Heart right ventricle (tissue), 16 donors: ENCODE measurements at places on chromosomes 7 and 10.
A peak's percentile ranks its signal among the peaks of the same experiment; 100 is the strongest.

DNA sequence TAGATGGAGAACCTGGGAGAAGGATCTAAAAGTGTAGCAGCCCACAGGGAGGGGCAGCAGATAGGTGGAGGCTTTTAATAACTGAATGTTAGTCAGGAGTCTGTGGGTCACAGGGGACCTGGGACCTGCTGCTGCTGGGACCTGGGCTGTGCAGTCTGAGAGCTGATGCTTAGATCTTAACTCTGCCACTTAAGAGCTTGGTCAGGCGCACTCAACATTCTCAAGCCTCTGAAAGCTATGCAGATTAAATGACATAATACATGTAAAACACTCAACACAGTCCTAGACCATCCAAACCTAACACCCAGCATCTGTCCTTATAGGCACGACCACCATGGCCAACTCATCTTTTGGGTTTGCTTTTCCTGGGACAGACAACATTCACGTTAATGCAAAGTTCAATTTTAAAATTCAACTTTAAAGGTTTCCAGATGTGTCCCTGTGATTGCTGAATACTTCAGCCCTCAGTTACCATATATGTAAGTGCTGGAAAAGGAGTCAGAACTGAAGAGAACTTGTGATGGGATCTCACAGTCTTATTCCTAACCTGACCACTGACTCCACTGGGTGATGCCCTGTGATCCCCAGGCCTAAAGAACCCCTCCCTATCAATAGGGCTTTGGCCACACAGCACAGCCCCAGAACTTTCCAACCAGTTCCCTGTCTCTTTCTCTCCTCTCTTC is 321.0 kb downstream of the PLXNA4 start:
- peaks cover 7% of the 10 kb centered on the region for H3K4me1 ChIP-seq
- DNase-seq, result no peak

GRCh38 chr7:116782177-116782711 is 80.1 kb upstream of the CAPZA2 start:
- H3K4me1 ChIP-seq, result no peaks in the 10 kb centered on the region
- H3K4me3 ChIP-seq, result no peak overlapping the region
- DNase-seq, result no peak
- no peak overlapping the region for H3K27ac ChIP-seq

- peaks cover 6% of the 10 kb centered on the region for H3K4me1 ChIP-seq
- H3K4me3 ChIP-seq, result no peak overlapping the region
- DNase-seq, result no peak
- no peaks in the 10 kb centered on the region for H3K27me3 ChIP-seq
These were observed 36.1 kb upstream of the ZNF518A start for GRCh38 chr10:96093948-96094347.

GRCh38 chr10:43117777-43118583 is 20.3 kb upstream of the CSGALNACT2 start:
- H3K36me3 ChIP-seq, result no peaks in the 10 kb centered on the region
- no peaks in the 10 kb centered on the region for H3K27me3 ChIP-seq
- H3K27ac ChIP-seq, result no peak overlapping the region
- DNase-seq, result no peak
- peaks cover 10% of the 10 kb centered on the region for H3K4me1 ChIP-seq
- H3K4me3 ChIP-seq, result no peak overlapping the region

- no peak overlapping the region for H3K27ac ChIP-seq
- H3K36me3 ChIP-seq, result no peaks in the 10 kb centered on the region
- H3K4me1 ChIP-seq, result no peaks in the 10 kb centered on the region
- DNase-seq, result no peak
- H3K27me3 ChIP-seq, result peaks cover 6% of the 10 kb centered on the region
These were observed 40.4 kb upstream of the SHH start for GRCh38 chr7:155852426-155853301.

- DNase-seq, result peak; percentile 33
- peaks cover 11% of the 10 kb centered on the region for H3K4me1 ChIP-seq
- H3K27me3 ChIP-seq, result no peaks in the 10 kb centered on the region
- no peaks in the 10 kb centered on the region for H3K36me3 ChIP-seq
These were observed 61.2 kb downstream of the NEURL1 start for GRCh38 chr10:103554488-103555324.

DNA sequence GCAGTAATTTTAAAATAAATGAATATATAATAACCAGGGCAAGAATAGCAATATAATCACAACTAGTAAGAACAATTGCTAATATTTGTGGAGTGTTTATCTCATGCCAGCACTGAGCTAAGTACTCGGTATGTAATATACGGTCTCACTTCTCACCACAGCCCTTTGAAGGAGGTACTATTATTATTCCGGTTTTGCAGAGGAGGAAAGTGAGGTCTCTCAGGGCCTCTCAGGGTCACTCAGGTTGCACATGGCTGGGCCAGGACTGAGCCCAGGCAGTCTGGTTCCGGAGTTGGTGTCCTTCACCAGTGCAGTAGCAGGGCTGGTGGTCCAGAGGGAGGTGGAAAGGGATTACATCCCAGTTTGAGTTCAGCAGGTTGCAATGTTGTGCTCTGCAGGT is 80.9 kb downstream of the CHN2 start:
- H3K27ac ChIP-seq, result no peak overlapping the region
- no peaks in the 10 kb centered on the region for H3K36me3 ChIP-seq
- H3K27me3 ChIP-seq, result no peaks in the 10 kb centered on the region
- DNase-seq, result no peak

GRCh38 chr7:46630031-46630430 is 709.0 kb upstream of the IGFBP3 start:
- no peaks in the 10 kb centered on the region for H3K4me1 ChIP-seq
- no peak for DNase-seq
- H3K27me3 ChIP-seq, result no peaks in the 10 kb centered on the region

GRCh38 chr7:112748381-112748780 is 41.8 kb downstream of the TMEM168 start:
- peaks cover 6% of the 10 kb centered on the region for H3K4me1 ChIP-seq
- H3K36me3 ChIP-seq, result no peaks in the 10 kb centered on the region
- no peak overlapping the region for H3K4me3 ChIP-seq
- no peak overlapping the region for H3K27ac ChIP-seq
- H3K27me3 ChIP-seq, result no peaks in the 10 kb centered on the region
- DNase-seq, result no peak

DNA sequence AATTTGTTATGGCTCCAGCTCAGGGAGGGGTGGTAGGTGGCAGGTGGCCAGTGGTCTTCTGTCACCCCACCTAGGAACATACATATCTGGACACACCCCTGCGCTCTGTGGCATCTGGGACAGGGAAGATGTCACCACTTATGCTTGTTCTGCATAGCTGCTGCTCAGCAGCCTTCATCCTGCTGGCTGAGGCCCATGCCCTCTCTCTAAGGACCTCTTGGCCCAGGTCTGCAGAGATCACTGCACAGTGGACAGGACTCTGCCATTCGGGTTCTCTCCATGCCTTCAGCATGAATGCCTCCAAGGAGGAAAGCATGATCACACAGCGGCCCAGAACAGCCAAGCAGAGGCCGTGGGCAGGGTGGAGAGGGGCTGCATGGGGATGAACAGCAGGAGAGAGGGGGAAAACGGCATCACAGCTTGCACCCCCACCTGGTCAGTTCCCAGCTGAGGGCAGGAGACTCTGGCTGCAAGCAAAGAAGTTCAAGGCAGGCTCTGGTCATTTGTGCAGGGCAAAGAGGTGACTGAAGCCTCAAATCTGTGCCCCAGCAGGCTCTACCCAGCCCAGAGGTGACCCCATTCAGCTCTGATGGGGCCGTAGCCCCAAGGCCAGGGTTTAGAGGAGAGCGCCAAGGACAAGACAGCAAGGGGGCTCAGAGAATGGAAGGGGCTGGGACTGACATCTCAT is 47.8 kb upstream of the GDF10 start:
- DNase-seq, result no peak
- H3K27me3 ChIP-seq, result peaks cover 22% of the 10 kb centered on the region
- peaks cover 16% of the 10 kb centered on the region for H3K4me1 ChIP-seq
- H3K27ac ChIP-seq, result no peak overlapping the region
- H3K36me3 ChIP-seq, result no peaks in the 10 kb centered on the region

DNA sequence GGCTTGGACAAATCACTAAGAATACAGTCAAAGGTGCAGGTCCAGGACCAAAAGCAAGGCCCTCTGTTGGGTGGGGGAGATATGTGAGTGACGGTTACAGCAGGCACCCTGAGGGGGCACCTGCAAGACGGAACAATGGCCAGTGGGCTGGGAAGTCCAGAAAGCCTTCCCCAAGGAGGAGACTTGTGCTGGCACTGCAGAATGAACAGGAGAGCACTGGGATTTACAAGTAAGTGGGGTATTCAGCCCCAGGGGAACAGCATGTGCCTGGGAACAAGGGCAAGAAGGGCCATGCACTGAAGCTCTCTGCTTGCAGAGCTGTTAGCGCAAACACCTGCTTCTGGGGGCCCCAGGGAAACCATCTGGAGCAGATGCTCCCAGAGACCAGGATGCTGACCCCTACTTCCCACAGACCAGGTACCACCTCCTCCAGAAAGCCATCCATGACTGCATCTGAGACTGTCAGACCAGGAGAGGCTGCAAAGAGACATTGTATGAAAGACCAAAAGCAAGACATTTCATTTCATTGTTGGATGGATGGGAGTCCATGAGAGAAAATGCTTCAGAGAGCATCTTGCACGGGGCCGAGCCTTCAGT is 24.6 kb upstream of the ZMIZ1 start:
- no peaks in the 10 kb centered on the region for H3K36me3 ChIP-seq
- DNase-seq, result no peak
- H3K27me3 ChIP-seq, result no peaks in the 10 kb centered on the region
- no peaks in the 10 kb centered on the region for H3K4me1 ChIP-seq

- peaks cover 29% of the 10 kb centered on the region for H3K4me1 ChIP-seq
- DNase-seq, result peak; percentile 82
- H3K27me3 ChIP-seq, result no peaks in the 10 kb centered on the region
- H3K4me3 ChIP-seq, result no peak overlapping the region
- H3K27ac ChIP-seq, result peak overlapping the region; percentile 67
- H3K36me3 ChIP-seq, result no peaks in the 10 kb centered on the region
These were observed 23.8 kb upstream of the IFIT2 start for GRCh38 chr10:89278034-89278535.

GRCh38 chr10:99555825-99556523 is 23.2 kb downstream of the NKX2-3 start:
- H3K27ac ChIP-seq, result no peak overlapping the region
- H3K4me3 ChIP-seq, result no peak overlapping the region
- no peaks in the 10 kb centered on the region for H3K36me3 ChIP-seq
- DNase-seq, result no peak

GRCh38 chr10:21173802-21174714 is 276.9 kb upstream of the NEBL start:
- H3K27me3 ChIP-seq, result peaks cover 17% of the 10 kb centered on the region
- peak; percentile 29 for DNase-seq
- no peaks in the 10 kb centered on the region for H3K36me3 ChIP-seq
- H3K4me3 ChIP-seq, result peak overlapping the region; percentile 58

- no peaks in the 10 kb centered on the region for H3K36me3 ChIP-seq
- H3K27me3 ChIP-seq, result no peaks in the 10 kb centered on the region
- no peak overlapping the region for H3K4me3 ChIP-seq
- no peak for DNase-seq
- H3K4me1 ChIP-seq, result no peaks in the 10 kb centered on the region
- H3K27ac ChIP-seq, result no peak overlapping the region
These were observed 12.5 kb upstream of the KLHL7 start for GRCh38 chr7:23093111-23093510.

- H3K4me3 ChIP-seq, result no peak overlapping the region
- no peaks in the 10 kb centered on the region for H3K36me3 ChIP-seq
- no peak overlapping the region for H3K27ac ChIP-seq
- H3K4me1 ChIP-seq, result no peaks in the 10 kb centered on the region
- no peaks in the 10 kb centered on the region for H3K27me3 ChIP-seq
These were observed 54.7 kb upstream of the NMT2 start for GRCh38 chr10:15223174-15223573.

DNA sequence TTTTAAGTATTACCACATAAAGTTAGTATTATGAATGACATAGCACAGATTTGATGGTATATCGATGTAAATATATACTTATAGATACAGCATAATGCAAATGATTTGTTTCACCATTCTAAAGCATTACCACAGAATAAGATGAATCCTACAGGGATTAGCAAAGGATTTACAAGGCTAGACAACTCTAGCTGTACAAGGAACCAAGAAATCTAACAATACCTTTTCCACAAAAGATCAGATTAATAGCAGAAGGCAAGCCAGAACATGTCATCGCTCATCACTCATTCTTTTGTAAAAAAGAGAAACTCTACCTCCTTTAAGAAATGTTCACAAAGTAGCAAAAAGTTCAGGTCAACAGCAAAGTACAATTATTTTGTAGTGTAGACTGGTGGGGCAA is 105.1 kb upstream of the ANK3 start:
- no peaks in the 10 kb centered on the region for H3K4me1 ChIP-seq
- H3K4me3 ChIP-seq, result no peak overlapping the region
- no peaks in the 10 kb centered on the region for H3K36me3 ChIP-seq
- no peaks in the 10 kb centered on the region for H3K27me3 ChIP-seq

- peaks cover 45% of the 10 kb centered on the region for H3K36me3 ChIP-seq
- H3K4me1 ChIP-seq, result peaks cover 10% of the 10 kb centered on the region
- no peaks in the 10 kb centered on the region for H3K27me3 ChIP-seq
- DNase-seq, result no peak
These were observed 12.0 kb downstream of the IFRD1 start for GRCh38 chr7:112462236-112462635.

- no peaks in the 10 kb centered on the region for H3K27me3 ChIP-seq
- no peaks in the 10 kb centered on the region for H3K36me3 ChIP-seq
- H3K4me1 ChIP-seq, result peaks cover 17% of the 10 kb centered on the region
These were observed 268.9 kb upstream of the KLF6 start for GRCh38 chr10:4053940-4054339.

DNA sequence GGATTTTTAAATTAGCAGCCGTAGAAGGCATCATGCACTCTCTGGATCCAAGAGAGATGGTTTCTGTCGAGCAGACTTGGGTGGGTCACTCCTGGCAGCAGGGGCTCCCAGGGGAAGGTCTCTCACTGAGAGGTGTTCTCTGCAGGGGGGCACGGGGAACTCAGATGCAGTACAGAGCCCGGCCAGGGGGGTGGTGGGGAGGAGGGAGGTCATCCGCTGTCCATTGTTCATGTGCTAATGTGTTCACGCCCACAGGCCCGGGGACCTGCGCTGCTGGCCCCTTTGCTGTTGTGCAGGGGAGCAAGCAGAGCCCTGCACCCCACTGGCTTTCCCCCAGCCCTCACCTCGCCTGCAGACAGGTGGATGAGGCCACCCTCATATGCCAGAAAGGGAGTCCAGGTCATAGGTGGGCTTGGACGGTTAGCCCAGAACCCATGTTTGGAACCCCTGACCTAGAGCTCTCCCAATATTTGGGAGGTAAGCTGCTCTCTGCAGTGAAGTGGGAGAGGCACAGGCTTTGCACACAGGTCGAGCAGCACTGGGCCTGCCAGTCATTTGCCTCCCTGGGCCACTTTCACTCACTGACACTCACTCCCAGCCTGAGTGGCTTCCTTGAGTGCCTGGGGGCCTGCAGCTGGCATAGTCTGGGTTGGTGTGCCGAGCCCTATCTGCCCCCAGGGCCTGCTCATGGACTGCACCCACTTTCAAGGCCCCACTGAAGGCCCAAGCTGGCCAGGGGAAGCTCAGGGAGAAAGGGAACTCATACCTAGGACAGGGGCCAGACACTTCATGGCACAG is 12.6 kb upstream of the TBRG4 start:
- no peak overlapping the region for H3K27ac ChIP-seq
- no peaks in the 10 kb centered on the region for H3K4me1 ChIP-seq
- DNase-seq, result no peak
- no peaks in the 10 kb centered on the region for H3K27me3 ChIP-seq
- no peak overlapping the region for H3K4me3 ChIP-seq
